ENCODE measurements at places on chromosomes 12 and 14.

DNA sequence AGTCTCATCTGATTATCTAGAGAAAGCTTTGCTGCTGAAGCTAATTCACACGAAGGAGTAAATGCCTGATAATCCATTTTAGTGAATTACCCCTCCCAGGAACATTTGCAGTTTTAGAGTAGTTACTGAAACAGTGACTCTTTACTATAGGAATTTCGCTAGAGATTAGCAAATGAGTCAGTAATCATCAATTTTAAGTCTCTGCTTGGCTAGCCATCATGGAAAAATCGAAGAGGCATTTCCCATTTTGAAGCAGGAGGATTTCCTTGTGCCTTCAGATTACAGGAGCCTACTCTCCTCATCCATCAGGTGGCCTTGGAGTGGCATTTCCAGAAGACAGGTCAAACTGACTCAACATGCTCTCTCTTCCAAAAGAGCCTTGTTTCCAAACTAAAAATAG is 154.5 kb downstream of the EGLN3 start:
- DNase-seq: no peak

DNA sequence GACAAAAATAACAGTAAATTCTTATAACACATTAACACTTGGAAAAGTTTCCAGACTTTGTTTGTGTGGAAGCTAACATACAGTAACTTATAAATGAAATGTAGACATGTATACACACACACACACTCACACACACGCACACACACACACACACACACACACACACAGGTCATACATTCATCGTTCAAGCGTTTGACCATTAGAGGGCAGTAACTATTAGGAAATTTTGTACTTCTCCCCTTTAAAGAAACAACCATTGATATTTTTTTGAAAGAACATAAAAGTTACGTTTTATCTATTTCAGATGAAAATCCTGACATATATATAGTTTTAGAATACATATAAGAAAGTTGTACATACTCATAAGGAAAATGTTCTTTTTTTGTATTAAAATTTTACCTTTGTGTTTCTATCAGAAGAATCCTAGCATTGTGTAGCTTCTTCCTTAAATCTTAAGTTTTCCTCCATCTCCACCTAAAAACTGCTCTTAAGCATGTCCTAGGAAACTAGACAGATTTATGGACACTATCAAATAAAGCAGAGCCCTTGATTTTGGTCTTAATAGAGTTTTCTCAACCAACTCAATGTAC is 29.0 kb downstream of the PTPRQ start:
- no peak for DNase-seq

- no peak for DNase-seq
Measured at GRCh38 chr14:60642270-60643140, 6.8 kb downstream of the SIX1 start.

GRCh38 chr12:12716151-12716792 is 896 bp upstream of the CDKN1B start:
- DNase-seq: no peak

DNA sequence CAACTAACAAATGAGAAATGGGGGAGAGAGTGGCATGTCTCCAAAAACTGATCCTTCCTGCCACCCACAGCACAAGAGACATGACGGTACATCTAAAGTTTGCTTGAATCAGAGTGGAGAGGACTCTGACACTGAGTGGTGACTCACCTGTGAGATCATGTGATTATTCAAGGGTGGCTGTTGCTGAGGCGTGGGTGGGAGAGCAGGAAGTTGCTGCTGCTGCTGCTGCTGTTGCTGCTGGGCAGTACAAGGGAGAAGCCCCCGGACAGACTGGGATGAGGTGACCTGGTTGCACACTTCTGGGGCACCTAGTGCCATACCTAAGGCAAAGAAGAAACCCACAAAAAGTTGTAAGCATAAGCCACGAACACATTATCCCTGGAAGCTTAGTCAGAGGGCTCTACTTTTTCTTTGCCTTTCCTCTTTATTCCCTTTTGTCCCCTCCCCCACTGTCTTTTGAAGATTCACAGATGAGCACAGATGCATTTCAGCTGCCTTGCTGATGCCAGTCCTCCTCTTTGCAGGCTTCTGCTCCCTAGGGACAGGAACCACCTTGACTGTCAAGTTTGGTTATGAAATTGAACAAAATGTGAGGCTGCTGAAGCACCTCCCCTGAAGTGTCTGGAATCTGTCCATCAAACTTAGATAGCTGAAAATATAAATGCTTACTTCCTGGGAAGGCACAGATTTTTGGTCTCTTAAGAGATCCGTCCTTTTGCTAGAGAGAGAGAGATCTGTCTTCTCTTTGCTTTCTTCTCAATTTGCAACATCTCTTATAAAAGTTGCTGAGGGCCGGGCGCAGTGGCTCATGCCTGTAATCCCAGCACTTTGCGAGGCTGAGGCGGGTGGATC is 29.4 kb upstream of the STAC3 start:
- DNase-seq: peak; percentile 27

DNA sequence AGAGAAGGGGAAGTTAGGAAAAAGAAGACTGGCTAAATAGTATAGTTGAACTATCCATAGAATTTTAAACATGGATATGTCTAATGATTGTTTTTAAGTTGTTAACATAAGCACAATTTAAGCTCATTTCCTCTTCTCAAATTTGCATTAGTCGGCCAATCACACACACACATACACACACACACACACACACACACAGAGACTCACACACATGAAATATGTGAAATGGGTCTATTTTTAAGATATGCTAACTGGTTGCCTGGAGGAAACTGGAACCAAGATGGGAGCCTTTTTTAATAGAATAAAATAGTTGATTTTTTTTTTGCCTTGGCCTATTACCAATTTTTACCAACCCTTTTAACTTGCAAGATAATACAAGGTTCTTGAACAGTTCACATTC is 24.0 kb upstream of the STYK1 start:
- DNase-seq: no peak

DNA sequence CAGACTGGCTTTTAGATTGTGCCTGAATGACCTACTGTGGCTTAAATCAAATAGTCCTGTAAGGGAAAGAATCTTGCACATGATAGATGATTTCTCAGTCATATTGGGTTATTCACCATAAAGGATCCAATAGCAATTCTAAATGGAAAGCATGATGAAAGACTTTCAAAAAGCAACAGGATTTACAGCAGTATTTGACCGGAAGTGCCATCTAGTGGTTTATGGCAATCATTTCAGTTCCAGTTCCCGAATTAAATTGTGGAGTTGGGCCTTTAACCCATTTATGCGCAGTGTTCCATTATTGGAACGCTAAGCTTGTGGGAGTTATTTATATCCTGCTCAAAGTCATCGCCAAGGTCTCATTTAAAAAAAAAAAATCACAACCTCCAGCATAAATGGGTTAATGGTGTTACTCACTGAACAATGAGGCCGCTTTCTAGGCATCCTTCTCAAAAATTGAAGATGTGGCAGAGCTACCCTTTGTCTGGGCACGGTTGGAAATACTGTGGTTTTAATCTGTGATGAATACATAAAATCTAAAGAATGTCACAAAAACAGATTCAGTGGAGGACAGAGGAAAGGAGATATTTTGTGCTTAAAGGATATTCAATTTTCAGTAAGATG is 60.8 kb upstream of the REP15 start:
- DNase-seq: no peak

DNA sequence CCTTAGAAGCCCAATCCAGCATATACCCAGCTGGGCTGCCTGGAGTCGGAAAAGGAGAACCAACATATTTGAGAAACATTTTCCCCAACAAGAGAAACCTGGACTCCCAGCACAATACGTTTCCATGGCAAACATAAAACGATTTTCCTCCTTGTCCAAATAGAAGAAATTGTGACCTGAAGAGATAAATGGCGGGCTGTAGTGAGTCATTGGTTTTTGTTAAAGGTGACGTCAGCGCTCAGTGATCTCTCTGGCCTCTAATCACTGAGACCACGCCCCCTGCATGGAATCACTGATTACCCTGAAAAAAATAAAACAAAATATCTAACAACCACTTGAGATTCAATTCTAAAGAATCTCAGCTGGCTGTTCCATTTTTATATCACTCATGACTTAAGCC is 6.0 kb downstream of the CCDC60 start:
- no peak for DNase-seq

DNA sequence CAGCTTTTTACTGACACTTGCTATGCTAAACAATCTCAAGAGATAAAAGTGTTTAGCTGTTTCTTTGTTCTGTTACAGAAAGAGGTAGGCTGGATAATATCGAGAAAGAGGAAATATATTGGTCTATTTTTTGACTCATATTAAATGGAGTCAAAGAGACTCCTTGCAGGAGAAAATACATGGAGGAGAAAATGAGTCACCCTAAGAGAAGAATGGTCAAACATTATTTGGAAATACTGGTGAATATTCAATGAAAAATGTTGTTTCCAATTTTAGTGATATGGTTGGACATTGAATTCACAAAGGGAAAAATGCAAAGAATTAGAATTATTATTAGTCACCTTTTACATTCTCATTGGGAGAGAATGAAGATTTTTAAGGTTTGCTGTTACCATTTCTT is 3.2 kb downstream of the KCNJ8 start:
- no peak for DNase-seq

GRCh38 chr14:26598081-26598671 is 343 bp upstream of the NOVA1 start:
- no peak for DNase-seq

DNA sequence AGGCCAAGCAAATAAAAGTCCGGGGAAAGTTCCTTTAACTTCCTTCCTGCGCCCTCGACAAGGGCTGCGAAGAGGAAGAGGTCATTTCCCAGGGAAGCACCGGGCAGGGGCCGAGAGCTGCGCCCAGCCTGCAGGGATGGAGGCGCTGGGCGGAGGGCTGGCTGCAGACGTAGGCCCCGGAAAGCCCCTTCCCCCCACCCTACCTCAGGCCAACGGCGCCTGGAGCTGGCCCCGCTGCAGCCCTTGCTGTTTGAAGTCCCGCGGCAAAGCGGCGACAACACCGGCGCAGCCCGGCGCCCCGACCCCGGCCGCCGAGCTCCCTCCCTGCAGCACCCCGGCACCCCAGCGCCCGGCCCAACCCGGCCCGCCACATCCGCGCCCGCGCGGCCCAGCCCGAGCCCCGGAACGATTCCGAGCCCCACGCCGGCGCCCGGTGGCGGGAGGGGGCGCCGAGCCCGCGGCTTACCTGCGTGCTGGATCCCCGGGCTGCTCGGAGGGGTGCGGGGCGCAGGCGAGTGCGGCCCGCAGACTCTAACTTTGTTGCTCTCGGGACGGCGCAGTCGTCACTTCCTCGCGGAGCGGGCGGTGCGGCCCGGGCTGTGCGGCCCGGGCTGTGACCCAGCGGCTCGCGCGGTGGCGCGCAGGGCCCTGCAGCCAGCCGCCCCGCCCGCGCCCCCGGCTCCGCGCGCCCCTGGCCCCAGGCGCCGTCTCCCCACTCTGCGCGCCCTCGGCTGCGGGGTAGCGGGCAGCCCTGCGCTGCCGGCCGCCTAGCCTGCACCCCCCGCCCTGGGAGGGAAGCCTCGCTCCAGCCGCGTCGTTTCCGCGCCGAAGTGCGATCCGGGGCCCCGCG is 64.8 kb upstream of the PTGR2 start:
- no peak for DNase-seq

- DNase-seq: no peak
Measured at GRCh38 chr12:52337054-52337453, 15.9 kb upstream of the KRT83 start.

DNA sequence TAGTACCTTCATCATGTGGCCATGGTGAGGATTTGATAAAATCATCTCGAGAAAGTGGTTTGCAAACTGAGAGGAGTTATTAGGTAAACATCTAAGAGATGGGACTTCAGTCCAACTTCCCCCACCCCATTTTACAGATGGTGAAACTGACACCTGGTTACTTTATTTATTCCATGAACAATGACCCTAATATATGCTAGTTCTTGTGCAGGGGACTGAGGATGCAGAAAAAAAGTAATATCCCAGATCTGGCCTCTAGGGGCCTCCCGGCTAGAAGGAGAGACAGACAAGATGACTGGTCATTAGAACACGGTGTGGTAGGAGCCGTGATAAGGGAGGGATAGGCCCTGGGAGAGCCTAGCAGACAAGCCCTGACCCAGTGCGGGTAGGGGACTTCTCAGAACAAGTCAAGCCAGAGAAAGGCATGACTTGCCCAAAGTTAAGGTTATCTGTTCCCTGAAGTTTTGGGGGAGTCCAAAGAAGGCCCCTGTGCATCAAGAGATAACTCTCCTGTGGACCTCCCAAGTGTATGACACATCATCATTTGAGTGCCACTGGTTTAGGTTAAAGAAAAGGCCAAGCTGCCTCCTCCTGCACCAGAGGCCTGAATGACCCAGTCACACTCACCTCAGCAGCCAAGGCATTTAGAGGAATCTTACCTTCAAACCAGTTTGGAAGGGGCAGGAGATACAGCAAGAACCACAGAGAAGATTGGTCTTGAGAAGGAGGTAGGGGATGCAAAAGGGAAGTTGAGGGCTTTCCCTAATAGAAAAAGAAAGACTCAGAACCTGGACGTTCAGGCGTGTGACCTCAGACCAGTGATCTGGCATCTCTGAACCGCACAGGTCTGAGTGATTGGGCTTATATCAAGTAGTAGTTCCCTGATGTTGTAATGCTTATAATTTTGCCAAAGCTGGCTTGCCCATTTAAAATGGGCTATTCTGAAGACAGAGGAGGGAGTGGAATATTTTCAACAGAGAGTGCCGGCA is 1.6 kb downstream of the CMKLR1 start:
- no peak for DNase-seq

DNA sequence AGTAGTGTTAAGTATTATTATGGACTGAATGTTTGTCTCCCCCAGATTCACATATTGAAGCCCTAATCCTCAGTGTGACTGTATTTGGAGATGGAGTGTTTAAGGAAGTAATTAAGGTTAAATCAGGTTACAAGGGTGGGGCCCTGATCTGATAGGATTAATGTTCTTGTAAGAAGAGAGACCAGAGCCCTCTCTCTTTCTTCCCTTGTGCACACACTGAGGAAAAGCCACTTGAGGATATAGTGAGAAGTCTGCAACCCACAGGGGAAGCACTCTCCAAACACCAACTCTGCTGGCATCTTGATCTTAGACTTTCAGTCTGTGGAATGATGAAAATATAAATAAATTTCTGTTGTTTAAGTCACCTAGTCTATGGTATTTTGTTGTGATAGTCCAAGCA is 2.2 kb upstream of the KLRG1 start:
- DNase-seq: no peak

DNA sequence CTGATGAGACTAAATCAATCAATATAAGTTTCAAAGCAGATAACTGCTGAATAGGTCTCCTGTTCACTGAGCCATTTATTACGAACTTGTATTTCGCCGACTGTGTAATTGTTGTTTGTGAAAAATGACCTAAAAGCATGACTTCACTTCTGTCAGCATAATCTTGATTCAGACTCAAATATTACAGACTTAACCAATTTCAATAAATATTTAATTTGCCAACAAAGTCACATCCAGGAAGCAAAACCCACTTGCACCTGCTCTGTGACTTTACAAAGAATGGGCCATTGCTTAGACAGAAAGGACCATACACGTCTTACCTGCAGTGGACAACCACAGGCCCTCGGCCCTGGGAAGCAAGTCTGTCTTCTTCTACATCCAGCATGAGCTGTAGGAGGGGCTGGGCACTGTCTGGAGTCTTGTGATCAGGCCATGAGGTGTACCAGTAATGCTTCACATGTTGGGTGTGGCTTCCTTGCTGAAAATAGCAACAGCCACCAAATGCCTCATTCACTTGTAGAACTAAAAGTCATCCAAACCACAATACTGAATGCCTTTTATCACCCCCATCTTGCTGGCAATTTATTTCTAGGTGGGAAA is 23.5 kb upstream of the PTPRB start:
- DNase-seq: no peak
